ENCODE measurements at places on chromosomes 1 and 21. TPM values are rescaled to one million over a fixed set of nuclear protein-coding genes. Genes with fewer than 3 reads are reported as not detected.

The GJA5 gene
- 6.0 TPM for total RNA-seq

GRCh38 chr1:186799689-186800054 lies 29.1 kb upstream of the PLA2G4A start:
- no peak overlapping the region for H3K27ac ChIP-seq
- H3K27me3 ChIP-seq: no peaks in the 10 kb centered on the region
- no peak for DNase-seq

The CFHR4 gene
- total RNA-seq: 3.4 TPM

The KIF14 gene
- 2.2 TPM for total RNA-seq

DNA sequence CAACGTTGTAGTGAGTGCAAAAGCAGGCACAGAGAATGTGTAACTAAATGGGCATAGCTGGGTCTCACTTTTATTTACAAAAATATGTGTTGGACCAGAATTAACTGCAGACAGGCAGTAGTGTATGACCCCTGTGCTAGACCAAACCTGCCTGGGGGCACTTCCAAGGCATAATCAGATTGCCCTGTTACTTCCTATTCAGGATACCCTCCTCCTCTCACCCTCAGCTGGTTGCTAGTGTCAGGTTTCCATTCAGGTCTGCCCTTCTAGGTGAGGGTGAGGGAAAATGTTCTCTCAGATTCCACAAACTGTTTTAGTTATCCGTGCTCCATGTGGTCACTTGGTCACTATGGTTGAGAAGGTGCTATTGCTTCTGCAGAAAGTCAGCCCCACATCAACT lies 387.3 kb downstream of the LMX1A start:
- no peak overlapping the region for H3K4me3 ChIP-seq
- no peak overlapping the region for H3K27ac ChIP-seq
- no peaks in the 10 kb centered on the region for H3K36me3 ChIP-seq
- H3K4me1 ChIP-seq: no peaks in the 10 kb centered on the region
- H3K27me3 ChIP-seq: no peaks in the 10 kb centered on the region

The FH gene
- total RNA-seq: 96.7 TPM

- H3K27ac ChIP-seq: no peak overlapping the region
- no peak for DNase-seq
- H3K4me1 ChIP-seq: no peaks in the 10 kb centered on the region
- H3K27me3 ChIP-seq: no peaks in the 10 kb centered on the region
- no peaks in the 10 kb centered on the region for H3K36me3 ChIP-seq
Observed at GRCh38 chr1:2590233-2591141, 3.9 kb downstream of the PRXL2B start.

All from hepatocyte (in vitro differentiated cells).